Retinal pigment epithelial cell (primary cell): ENCODE measurements at places on chromosomes 5 and 9.

DNA sequence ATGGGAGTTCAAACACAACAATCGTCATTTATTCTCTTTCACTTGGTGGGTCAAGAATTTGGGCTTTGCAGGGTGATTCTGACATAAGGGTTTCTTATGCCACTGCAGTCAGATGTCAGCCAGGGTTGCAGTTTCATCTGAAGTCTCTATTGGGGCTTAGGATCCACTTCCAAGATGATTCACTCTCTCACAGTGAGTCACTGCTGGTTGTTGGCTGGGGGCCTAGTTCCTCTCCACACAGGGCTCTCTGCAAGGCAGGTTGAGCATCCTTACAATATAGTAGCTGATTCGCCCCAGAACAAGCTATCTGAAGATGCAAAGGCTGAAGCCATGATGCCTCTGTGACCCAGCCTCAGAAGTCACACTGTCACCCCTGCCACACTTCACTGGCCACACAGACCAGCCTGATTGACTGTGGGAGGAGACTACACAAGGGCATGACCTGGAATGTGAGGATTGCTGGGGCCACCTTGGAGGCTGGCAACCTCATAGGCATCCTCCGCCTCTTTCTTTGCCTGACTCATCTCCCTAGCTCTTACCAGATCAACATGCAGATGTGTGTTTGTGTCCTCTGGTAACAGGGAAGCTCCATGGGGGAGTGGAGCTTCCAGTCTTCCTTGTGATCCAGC is 4.5 kb upstream of the CARD19 start:
- DNase-seq, result peak; percentile 56

DNA sequence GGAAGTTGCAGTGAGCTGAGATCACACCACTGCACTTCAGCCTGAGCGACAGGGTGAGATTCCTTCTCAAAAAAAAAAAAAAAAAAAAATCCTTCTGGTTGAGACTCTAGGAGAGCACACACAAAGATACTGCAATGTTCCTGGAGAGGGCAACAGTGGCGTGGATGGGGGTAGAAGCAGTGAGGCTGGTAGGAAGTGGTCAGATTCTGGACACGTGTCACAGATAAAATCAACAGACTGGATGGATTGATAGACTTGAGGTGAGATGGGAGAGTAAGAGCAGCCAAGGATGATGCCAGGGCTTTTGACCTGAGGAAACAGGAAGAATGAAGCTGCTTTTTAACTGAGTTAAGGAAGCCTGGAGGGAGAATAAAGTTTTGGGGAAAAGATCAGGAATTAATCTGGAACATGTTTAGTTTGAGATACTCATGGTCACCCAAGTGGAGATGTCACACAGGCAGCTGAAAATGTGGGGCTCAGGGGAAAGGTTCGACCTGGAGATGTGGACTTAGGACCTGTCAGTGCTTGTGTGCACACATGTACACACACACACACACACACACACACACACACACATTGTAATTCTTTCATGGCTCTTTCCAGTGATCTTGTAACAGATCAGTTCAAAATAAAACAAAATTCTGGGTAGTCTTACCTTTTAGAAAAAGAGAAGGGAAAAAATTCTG is 88.1 kb downstream of the FANCC start:
- no peak for DNase-seq

DNA sequence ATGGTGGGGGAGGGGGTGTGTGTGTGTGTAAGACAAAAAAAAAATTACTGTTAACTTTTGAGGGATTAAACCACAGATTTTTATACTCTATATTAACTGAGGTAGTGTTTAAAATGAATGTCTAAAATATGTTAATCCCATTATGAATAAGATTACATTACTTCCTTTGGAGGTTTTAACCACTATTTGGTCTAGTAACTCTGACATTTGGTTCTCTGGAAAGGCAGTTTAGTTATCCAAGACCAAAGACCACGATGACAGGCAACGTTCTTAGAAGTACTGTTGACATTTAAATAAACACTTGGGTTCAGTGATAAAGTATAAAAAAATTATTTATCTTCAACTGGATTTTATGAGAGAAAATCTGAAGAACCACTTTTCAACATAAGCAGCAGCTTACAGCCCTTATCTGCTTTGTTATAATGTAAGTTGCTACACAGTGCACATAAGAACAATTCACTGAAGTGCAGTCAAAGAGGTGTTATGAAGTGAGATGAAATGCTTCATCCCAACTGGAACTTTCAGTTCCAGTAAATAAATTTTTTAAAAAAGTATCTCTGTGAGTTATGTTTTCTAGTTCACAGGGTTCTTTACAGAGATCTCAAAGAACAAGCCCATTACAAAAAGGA is 94.5 kb downstream of the OSMR start:
- DNase-seq, result no peak

DNA sequence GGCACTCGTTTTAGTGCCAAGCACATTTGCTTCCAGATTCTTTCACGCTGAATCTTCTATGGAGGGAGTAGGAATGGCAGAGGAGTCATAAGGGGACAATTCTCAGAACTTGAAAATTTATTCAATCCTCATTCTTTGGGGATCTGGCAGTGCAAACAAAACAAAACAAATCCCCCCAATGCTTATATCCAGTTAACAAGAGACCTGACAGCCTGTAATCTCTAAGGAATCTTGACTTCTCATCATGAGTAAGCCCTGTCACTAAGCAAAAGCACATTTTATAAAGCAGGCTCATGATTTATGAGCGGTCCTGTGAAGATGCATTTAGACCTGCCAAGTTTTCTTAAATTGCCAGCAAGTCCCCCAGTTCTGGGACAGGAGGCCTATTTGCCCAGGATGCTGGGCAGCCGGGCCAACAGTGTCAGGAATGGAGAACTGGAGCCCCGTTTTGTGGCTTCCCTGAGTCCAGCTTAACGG is 513.9 kb downstream of the CTNND2 start:
- peak; percentile 8 for DNase-seq

DNA sequence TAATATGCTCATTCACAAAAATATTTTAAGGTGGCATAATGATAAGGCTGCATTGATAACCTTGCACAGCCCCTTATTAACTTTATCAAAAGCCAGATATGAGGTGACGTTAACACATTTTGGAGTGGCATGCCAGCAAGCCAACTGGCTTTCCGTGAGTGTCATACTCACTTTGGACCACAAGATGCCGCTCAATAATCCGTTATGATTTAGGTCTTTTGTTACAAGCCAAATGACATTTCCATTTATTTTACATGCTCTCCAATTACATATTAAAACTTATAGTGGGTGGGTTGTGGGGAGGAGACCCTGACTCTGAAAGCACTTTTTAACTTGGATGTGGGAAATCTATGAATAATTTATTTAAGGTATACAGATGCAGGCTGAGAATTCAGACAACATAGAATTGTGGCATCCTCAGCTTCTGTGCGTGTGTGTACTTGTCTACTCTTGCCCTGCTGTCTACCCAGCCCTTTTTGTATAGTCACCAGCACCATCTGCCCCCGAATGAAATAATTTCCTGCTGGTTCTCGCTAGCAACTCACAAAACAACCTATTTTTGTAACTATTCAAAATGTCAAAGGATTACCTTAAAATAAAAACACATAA is 305.1 kb downstream of the PSAT1 start:
- no peak for DNase-seq

DNA sequence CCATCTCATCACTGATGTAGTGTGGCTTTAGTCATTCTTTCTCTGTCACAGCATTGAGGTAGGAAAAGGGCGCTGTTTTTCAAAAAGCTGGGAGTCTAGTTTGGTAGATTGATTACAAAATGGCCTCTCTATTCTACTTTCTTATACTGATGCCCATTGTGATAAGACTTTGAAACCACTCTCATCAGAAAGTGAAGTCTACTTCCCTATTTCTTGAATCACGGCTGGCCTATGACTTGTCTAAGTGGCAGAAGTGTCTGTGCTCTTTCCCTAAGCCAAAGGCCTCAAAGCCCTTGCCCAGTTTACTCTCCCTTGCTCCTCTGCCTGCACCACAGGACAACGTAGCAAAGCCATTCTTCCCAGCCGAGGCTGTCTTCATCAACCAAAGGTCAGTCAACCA is 83.0 kb upstream of the IL33 start:
- no peak for DNase-seq

- DNase-seq, result peak; percentile 69
These were observed 845.9 kb downstream of the CDH9 start for GRCh38 chr5:26192486-26192885.

DNA sequence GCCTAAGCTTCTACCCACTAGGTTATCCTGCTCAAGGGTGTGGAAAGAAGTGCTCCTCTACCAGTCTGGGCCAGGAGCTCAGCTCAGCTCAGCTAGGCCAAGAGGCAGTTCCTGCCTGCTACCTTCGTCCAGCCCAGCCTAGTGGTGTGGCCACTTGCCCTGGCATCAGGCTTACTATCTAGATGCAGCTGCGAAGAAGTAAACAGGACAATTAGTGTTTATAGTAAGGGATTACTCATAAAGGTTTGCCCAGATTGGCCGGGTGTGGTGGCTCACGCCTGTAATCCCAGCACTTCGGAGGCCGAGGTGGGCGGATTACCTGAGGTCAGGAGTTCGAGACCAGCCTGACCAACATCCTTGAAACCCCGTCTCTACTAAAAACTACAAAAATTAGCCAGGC is 12.8 kb upstream of the SPATA24 start:
- DNase-seq, result no peak

DNA sequence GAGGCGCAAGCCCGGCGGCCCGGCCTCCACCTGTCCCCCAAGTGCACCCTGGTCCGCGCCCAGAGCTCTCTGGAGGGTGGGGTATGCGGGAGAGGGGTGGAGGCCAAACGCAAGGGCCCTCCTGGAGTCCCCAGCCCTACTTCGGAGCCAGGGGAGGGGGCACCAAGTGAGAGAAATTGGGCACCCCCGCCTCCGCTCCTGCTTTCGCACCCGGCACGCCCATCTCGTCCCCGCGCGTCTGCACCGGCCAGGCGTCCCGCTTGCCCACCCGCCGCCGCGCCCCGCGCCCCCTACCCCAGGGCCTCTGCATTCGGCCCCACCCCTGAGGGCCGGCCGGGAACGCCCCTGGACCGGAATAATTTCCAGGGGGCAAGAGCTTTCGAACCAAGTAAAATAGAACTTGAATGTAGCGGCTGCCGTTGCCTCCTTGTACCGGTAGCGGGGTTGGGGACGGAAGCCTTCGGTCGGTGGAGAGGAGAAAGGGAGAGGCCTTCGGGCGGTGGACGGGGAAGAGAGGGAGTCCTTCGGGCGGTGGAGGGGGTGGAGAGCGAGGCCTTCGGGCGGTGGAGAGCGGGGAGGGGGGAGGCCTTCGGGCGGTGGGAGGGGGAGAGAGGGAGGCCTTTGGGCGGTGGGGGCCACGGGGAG is 694 bp upstream of the PHPT1 start:
- DNase-seq, result no peak

- no peak for DNase-seq
These were observed 1.1 kb upstream of the GRPEL2 start for GRCh38 chr5:149344151-149344550.

GRCh38 chr9:91761362-91761761 is 188.7 kb downstream of the ROR2 start:
- no peak for DNase-seq

- DNase-seq, result no peak
These were observed 15.1 kb downstream of the TCF7 start for GRCh38 chr5:134129411-134130238.

DNA sequence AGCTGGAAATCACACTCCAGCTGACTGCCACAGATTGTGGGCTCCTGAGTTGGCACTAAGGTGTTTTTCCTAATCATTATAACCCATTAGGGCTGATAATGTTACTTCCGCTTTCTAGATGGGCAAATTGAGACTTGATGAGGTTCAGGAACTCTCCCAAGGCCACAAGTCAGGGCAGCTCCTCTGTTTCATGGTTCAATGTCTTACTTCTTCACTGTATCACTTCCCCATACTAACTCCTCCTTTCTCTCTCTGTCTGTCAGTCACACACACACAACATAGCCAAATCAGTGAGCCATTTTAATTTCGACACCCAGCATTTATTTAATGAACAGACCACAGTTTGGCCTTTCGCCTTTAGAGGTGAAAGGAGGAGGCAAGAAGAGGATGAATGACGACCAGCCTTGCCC is 17.8 kb upstream of the TRAF1 start:
- no peak for DNase-seq

DNA sequence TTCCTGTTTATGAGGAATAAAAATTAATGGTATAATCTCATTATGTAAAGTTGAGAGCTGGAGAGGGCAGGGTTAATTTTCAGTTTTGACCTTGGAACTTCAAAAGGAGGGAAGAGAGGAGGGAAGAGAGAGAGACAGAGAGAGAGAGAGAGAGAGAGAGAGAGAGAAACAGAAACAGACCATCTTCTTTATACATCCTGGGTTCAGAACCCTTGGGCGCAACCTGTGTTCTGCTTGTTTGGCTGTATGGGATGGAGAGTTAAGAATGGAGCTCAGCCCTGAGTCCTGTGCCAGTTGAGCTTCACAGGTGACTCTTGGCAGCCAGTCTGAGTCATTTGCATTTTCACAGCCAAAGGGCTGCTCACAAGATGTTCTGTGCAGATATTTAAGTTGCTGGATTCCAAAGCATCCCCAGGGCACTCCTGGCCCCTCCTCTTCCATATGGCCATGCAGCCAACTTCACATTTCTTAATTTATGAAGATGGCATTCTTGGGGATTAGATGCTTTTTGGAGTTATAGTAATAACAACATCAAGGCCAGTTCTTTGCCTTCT is 143.5 kb downstream of the CARTPT start:
- no peak for DNase-seq
